ENCODE measurements at places on chromosomes 2 and 18. TPM values are rescaled to one million over a fixed set of nuclear protein-coding genes. Genes with fewer than 3 reads are reported as not detected.

Gene TNS1
- total RNA-seq, result 2,193 TPM

Gene TUBB6
- total RNA-seq, result 777 TPM

Gene SEC11C
- 25.2 TPM for total RNA-seq

Gene RGPD3
- 0.62 TPM for total RNA-seq

Gene SPATA3
- not detected for total RNA-seq

Gene TMEM198
- 9.5 TPM for total RNA-seq

Gene DLX1
- not detected for total RNA-seq

Gene EDAR
- total RNA-seq, result not detected

Gene LTBP1
- total RNA-seq, result 238 TPM

Gene GPR35
- total RNA-seq, result 2.3 TPM

Gene MPP4
- 0.27 TPM for total RNA-seq

Gene PAX8
- 1.1 TPM for total RNA-seq

Gene OR6B2
- total RNA-seq, result not detected

Gene UGT1A1
- 0.94 TPM for total RNA-seq

Gene METTL8
- 28.6 TPM for total RNA-seq

Gene CERKL
- total RNA-seq, result not detected

Gene TMEM37
- total RNA-seq, result 8.1 TPM

Gene TP53I3
- total RNA-seq, result 5.6 TPM

Gene COL3A1
- 304 TPM for total RNA-seq
